ENCODE measurements at places on chromosomes 3 and 15. TPM values are rescaled to one million over a fixed set of nuclear protein-coding genes. Genes with fewer than 3 reads are reported as not detected.

NR1I2 gene
- total RNA-seq, result not detected

COL6A5 gene
- total RNA-seq, result not detected

OXSR1 gene
- 44.2 TPM for total RNA-seq

MAGEL2 gene
- 0.06 TPM for total RNA-seq

SLCO2A1 gene
- 4.2 TPM for total RNA-seq

AP4E1 gene
- total RNA-seq, result 11.9 TPM

MAPKBP1 gene
- total RNA-seq, result 7.1 TPM

FANCD2OS gene
- not detected for total RNA-seq

- no peak for DNase-seq
These were observed 45.7 kb downstream of the ZBTB11 start for GRCh38 chr3:101631098-101631796.

GRCh38 chr3:49001155-49001554 is 6.0 kb upstream of the WDR6 start:
- DNase-seq, result no peak

DNA sequence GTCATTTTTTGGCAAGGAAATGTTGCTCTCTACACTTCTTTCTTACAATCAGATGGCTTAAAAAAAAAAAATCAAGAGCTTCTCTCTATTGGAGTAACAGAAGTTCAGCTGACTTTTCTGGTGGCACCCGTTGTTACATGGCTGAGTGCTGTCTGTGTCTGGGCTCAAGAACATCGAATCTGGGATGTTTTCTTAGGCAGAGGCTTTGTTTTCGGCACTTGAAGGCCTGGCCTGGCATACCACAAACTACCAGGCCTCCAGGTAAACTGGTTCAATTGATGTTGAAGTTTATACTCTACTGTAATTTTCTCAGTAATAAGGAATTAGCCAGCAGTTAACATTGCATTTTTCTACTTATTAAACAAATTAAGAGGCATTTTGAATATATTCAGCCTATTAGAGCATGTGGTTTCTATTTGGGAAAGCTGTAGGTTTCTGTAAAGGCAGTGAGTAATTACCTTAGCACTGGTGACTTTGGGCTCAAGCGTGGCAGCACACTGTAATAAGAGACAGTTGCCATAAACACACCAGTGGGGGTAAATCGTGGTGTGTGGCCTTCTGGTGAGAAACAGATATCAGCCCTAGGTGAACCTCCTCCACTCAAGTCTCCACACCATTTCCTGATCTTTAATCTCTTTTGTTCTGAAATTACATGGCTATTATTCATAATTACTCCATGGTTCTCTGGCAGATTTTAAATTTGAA is 544.7 kb downstream of the MECOM start:
- DNase-seq, result no peak

GRCh38 chr3:75886971-75887526 is 101.7 kb upstream of the ZNF717 start:
- DNase-seq, result no peak

DNA sequence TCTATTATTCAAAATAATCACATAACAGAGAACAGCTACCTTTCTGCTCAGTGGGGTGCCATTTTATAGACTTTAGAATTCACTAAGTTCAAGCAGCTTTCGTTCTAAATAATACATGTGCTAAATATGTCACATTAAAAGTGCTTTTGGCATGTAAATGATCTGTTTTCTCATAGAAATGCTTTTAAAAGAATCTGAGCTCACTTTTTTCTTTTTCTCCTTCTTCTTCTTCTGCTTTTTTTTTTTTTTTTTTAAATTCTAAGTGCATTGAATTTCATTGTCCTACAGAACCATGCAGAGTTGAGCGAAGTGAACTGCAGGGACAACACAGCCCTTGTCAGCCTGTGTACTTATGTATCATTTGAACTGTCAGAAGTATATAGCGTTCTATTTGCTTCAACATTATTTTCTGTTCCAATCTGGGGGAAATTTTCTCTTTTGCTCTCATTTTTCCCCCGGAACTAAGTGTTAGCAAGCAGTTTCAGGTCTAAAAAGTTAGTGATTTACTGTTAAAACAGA is 193.8 kb upstream of the TMCO5A start:
- no peak for DNase-seq

DNA sequence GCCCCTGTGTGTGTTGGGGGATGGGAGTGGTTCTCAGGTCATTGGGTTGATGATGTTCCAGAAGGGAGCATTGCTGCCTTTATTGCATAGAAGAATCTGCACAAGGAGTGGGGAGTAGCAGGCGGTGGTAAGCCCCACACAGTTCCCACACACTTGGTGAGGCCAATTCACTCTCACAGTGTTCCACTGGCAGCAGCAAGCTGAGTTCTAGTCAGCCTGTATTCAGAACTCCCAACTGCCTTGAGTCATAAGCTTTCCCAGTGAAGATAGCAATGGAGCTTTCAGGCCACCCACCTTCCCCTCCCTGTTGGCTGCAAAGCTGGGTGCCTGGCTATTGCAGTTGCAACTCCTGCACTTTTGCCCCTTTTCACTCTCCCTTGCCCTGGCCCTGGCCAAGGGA is 181.1 kb upstream of the RBMS3 start:
- no peak for DNase-seq

GRCh38 chr3:30649572-30650318 is 43.3 kb downstream of the TGFBR2 start:
- no peak for DNase-seq

- no peak for DNase-seq
These were observed 6.6 kb downstream of the CBLB start for GRCh38 chr3:105862217-105862616.

DNA sequence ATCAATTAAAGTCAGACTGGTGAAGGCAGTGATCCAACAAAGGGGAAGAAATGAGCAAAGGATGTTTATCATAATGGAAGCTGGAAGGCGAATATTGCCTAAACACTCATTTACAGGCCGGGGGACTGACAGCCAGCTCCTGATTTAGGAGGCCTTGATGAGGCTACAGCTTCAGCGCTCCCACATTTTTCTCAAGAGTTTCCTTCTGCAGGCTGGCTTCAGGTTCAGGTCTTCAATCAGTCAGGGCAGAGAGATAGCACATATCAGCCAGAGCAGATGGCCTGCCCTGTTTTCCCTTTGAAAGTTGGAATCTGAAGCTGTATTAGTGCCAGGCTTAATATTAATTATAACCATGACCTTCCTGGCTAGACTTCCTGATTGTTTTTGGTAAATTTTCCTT is 218.9 kb downstream of the SV2B start:
- no peak for DNase-seq

GRCh38 chr15:78211189-78211921 is 23.0 kb downstream of the ACSBG1 start:
- no peak for DNase-seq

DNA sequence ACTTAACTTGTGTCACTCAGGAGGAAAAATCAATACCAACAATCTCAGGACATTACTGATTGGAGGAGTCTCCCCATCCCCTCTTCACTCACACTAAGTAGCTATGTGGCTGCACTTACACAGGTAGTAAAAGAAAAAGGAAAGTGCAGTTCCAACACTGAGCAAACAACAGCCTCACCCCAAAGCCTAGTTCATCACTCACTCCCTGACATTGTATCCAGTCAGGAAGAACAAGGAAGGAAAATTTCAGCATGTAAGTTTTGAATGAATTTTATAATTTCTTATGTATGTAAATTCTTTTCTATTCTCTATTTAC is 273.4 kb downstream of the IGSF11 start:
- no peak for DNase-seq

DNA sequence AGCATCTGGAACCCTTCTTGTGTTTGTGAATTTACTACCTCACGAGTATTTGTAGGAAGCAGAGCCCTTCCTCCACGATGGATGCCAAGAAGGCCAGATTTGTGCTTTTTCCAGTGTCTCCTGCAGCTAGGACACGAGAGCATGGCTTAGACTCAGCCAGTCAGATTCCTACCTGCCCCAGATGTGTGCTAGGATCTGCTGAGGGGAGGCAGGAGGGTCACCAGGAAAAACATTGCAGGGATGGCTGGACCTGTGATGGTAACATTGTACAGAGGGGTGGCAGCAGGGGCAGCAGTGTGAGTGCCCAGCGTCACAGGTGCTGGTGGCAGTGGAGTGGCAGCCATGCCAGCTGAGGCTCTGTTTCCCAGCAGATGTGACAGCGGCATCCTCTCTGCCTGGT is 285.3 kb downstream of the FAM43A start:
- DNase-seq, result no peak

GRCh38 chr3:64873400-64873799 is 185.6 kb upstream of the ADAMTS9 start:
- DNase-seq, result no peak

DNA sequence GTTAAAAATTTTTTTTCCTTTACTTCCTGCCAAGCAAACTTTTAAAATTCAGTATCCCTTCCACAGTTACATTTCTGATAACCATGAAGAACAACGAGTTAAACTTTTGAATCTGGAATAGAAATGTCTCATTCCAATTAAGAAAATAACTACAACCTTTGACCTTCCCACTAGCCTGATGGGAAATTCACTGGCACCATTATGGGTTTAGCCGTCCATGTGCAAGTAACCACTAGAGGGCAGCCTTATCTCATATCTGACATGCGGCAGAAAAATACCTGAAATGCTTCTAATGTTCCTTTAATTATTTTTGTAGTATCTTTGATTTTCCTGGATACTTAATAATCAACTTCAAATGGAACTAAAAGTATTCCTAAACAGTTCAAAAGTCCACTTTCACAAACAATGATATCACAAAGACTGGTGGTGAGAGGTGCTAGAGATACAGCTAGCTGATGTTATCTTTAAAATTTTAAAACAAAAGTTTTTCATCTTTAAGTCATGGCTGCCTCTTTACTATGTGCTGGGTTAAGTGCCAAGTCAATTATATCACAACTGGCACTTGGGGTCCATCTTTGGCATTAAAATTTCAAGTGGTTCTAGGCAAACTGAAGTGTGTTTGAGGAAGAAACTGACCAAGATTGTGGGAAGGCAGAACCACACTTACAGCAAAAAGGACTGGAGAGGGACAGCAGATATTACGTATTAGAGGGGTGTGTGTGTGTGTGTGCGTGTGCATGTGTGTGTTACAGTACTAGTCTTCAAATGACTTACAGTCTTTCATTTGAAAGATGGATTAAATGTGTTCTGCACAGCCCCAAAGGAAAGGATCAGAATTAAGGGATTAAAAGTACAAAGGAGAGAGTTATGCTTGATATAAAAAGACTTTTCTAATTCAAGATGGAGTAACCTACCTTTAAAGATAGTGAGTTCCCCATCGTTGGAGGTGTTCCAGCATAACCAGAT is 107.1 kb upstream of the ICE2 start:
- DNase-seq, result no peak
